ENCODE measurements at places on chromosomes 3 and 15.

DNA sequence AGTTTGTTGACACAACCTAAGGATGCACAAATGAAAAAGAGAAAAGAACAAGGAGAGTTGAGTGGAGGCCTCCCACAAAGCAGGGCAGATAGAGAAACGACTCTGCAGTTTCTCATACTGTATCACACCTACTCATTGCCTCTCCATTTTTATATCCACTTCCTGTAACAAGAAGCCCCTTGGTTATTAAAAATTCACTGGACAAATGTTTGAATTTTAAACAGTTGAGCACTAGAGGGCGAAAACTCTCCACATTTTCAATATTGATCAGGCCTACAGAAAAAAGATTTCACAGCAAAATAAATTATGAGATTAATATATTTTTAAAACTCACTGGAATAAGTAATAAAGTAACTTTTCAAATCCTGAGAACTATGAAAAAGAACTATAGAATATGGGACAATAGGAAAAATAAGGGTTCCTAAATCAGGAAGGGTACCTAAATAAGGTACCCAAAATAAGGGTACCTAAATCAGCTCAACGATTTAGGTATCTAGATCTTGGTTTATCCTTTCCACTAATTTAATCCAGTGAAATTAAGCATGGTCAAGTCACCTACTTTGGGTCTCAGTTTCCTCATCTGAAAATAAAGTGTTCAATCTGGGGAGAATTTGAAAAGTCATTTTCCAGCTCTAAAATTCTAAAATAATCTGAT, 47.0 kb upstream of the PPIB start:
- DNase-seq = peak; percentile 85

DNA sequence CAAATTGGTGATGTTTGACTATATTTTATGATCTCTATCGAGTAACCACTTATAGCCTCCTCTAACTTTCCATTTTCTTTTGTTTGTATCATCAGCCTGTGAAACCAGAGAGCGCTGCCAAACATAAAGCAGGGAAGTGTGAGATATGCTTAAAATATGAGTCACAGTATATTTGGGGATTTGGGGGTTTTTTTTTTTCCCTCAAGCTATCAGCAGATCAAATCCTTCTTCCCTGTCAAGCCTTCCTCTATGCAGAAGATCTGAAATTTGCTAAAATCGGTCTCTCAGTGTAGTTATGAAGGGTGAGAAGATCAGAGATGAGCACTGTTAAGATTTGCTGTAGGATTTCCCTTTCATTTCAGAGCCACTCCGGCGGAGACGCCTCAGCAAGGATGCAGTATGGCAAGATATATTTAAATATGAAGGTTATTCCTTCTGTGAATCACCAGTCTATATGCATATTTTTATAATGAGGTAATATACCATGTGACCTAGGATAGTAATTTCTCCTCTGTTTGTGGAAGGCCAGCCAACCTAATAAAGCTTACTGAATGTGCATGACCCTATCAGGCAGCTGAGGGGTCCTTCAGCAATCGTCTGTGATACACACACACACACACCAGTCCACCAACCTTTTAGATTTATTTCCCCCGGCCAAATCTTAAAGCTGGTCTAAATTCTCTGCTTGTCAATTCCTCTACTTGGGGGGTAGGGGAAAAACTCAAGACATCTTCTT, 474.1 kb downstream of the FOXP1 start:
- no peak for DNase-seq

GRCh38 chr3:72346526-72346926, 501.7 kb downstream of the SHQ1 start:
- peak; percentile 90 for DNase-seq

GRCh38 chr3:112389961-112390360, 57.0 kb downstream of the CD200 start:
- no peak for DNase-seq

DNA sequence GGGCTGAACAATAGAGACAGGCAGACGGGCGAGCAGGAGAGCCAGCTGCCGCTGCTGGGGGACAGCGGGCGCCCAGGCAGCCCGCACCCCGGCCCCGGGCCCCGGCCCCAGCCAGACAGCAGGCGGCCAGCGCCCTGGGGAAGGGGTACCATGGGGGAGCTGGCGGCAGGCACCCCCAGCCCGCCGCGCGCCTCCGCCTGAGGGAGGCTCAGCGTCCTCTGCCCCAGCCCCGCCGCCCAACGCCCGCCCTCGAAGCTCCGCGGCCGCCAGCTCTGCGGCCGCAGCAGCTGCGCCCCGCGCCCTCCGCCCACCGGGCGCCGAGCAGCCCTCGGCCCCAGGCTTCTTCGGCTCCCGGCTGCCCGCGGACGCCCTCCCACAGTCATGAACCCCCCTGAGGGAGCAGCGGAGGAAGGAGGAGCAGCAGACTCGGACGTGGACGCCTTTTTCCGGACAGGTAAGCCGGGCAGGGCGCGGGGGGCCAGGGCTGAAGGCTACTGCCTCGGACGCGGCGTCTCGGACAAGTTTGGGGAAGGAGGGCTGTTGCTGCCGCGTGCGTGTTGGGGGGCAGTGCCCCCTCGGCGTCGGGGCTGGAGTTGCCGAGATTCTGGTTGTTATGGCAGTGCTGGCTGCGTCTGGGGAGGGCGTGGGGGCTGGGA, 41.6 kb upstream of the ROPN1 start:
- peak; percentile 26 for DNase-seq

- no peak for DNase-seq
Observed at GRCh38 chr3:14663396-14664135, 11.4 kb upstream of the C3orf20 start.

DNA sequence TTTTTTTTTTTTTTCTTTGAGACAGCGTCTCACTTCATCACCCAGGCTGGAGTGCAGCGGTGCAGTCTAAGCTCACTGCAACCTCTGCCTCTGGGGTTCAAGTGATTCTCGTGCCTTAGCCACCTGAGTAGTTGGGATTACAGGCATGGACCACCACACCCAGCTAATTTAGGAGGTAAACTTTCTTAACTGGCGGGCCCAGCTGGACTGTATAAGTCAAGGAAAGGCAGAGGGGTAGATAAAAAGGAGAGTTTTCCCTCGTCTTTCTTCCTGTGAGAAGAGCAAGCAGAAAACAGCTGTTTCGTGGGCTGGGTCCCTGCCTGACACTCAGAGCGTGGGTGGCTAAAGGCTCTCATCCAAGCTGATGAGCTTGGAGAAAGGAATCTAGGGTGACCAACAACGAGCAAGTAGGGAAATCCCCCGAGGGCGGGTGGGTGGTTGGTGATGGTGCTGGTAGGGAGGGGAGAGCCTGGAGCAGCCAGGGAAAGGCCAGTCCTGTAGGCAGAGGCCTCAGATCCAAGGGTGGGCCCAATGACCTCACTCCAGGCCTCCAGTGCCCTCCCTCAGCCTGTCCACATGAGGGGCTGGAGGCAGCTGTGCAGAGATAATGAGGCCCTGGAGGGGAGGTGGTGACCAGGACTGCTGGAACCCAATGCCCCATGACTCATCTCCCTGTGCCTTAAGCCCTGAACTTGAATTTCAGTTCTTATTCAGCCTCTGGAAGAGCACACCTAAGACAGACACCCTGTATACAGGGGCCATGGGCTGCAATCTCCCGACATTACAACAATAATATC, 43.1 kb upstream of the LIMD1 start:
- DNase-seq = no peak

GRCh38 chr15:63244976-63245645, 32.3 kb upstream of the APH1B start:
- DNase-seq = no peak

DNA sequence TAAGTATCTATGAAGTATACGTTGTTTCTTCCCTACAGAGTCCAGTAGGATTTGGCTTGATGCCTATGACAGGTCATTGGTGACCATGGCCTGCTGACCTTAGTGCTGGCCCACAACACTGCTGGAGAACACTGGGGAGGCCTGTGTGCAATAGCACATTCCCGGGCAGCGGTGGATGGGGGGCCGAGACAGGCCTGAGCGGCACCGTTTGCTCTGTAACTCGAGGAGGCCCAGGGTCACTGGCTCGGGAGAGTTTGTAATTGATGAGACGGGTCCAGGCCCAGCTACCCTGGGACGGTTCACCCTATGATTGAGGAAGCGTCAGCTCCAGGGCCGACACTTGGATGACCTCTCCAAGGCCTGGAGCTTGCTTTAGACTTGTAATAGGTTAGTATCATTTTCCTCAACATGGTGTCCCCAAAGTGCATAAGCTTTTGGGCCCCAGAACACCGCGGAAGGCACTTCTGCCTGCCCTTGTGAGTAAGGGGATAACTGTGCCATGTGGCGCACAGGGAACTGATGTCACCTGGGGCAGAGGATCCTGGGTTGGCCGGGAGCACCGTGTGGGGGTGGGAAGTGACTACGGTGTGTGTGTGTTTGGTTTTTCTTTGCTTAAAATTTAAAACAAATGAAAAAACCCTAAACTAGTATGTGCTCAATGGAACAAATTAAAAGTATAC, 12.0 kb downstream of the TRPM1 start:
- no peak for DNase-seq

DNA sequence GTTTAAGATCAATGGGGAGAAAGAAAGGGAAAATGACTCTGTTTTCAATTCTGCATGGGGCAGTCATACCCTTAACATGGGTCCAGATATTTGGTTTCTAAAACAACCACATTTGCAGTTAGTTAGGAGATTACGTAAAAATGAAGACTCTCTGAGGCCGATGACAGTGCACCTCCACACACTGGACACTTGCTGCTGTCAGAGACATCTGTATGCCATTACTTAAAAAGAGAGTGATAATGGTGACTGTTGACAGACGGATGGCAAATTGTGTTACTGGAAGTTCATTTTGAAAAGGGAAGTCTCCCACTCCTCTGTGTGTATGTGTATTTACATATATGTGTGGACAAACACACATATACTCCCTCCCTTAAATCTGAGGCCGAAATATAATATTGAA, 304.5 kb upstream of the SEMA6D start:
- no peak for DNase-seq

- no peak for DNase-seq
Observed at GRCh38 chr3:171863920-171864319, 20.8 kb downstream of the TMEM212 start.

DNA sequence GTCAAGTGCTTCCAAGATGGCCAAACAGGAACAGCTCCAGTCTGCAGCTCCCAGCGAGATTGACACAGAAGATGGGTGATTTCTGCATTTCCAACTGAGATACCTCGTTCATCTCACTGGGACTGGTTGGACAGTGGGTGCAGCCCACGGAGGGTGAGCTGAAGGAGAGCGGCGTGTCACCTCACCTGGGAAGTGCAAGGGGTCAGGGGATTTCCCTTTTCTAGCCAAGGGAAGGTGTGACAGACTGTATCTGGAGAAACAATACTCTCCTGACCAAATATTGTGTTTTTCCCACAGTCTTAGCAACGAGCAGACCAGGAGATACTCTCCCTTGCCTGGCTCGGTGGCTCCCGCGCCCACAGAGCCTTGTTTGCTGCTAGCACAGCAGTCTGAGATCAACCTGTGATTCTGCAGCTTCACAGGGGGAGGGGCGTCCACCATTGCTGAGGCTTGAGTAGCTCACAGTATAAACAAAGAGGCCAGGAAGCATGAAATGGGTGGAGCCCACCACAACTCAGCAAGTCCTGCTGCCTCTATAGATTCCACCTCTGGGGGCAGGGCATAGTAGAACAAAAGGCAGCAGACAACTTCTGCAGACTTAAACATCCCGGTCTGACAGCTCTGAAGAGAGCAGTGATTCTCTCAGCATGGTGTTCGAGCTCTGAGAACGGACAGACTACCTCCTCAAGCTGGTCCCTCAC, 293.5 kb upstream of the SUCLG2 start:
- no peak for DNase-seq

- no peak for DNase-seq
Observed at GRCh38 chr3:48238531-48239085, 2.3 kb upstream of the ZNF589 start.

DNA sequence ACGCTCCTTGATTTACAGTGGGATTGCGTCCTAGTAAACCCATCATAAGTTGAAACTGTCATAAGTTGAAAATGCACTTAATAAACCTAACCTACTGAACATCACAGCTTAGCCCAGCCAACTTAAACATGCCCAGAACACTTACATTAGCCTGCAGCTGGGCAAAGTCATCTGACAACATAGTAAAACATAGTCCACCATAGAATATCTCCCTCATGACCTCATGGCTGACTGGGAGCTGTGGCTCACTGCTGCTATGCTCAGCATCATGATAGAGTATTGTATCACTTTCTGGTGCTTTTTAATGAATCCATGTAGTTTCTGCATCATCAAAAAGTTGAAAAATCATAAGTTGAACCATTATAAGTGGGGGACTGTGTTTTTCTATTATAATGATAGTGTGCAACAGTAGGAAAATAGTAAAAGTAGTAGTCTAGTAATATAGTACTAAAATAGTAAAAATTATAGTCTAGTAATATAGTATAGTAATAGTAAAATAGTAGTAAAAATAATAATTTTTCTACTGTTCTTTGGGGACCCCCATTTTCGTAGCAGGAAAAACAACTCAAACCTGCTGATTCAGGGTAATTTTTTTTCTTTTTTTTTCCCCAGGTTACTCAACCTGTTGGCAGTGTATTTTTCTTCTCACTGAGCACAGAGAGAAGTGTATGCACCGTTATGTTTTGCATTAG, 233.5 kb downstream of the MYRIP start:
- no peak for DNase-seq

DNA sequence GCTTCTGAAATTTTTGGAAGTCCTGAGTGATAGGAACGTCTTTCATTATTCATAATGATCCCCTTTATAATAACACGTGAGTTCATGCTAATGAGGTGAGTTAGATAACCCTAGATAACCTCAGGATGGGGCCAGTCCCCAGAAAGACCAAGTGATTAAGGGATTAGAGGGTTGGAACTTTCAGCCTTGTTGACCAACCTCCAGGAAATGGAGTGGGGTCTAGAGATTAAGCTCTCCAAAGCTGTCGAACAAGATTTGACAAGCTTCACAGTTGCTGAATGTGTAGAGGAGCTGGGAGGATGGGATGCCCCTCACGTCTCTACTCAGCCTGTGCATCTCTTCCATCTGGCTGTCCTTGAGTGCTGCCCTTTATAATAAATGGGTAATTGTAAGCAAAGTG, 107.1 kb downstream of the ZMAT3 start:
- no peak for DNase-seq

DNA sequence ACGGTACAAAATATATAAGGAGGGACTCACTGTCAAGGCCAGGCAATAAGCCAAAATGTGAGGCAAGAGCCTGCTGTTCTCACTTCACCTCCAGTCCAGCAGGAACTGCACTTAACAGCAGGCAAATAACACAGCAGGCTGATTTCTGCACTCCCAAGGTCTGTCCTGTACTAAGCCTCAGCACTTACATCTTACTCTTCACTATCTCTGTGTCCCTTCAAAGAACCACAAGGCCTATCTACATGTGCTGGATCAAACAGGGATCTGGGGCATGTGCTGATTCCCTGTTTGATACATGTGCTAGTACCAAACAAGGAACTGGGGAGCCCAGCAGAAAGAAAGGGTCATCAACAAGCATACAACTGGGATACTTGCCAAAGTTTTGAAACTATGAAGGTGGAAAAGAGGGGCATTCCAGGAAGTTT, 22.2 kb downstream of the UACA start:
- DNase-seq = peak; percentile 32

GRCh38 chr15:48963524-48964113, at the start of gene SHC4:
SHC4 (minus strand) TSS chr15:48963919; CDS start chr15:48963015, 904 bp downstream.
- peak; percentile 27 for DNase-seq

- peak; percentile 8 for DNase-seq
Observed at GRCh38 chr3:17810759-17811158, 68.3 kb upstream of the TBC1D5 start.

- DNase-seq = peak; percentile 70
Observed at GRCh38 chr3:195226900-195227447, 44.0 kb downstream of the XXYLT1 start.

Data from KBM-7 (cell line).